NCI-H1436 treated with DMSO at 0.1 percent for 48 hours (cell line): ENCODE measurements at places on chromosomes 12 and 14.

DNA sequence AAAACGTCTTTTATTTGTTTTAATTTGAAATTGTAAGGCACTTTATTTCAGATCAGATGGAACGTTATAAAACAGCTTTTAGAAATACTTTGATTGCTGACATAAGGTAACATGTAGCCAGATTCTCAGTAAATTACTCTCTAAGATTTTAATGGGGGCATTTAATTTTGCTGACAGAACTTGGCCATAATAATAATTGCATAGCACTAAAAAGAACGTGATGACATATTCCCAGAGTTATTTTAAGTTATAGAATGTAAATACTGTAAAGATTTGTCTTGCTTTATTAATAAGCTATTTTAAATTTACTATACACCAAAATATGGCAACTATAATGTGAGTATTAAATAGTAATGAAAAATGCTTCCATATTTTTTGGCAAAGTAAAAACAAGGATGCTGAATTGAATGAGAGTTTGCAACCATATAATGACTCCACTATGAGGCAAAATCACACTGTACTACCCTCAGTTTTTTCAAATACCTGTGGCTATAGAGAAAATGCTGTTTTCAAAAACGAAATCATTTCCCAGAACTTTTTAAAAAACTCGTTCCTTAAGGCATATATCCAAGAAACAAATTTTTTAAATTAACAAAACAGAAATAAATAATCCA is 876 bp downstream of the LUM start:
- no peak for DNase-seq

DNA sequence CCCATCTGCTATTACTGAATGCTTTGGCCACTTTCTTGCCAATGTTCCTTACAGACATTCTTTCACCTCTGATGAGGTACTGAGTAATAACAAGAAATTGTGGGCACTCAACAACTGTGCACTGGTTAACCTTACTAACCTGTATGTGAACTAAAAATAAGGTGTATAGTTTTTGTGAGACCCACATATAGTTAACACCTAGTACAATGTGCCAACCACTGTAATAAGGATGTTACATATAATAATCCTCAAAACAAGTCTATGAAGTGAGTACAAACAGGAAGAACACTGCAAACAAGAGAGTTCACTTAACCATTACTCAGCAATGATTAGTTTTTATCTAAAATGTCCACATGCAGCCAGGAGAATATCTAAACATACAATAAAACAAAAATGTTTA is 4.5 kb downstream of the DDHD1 start:
- no peak for DNase-seq

GRCh38 chr14:22866874-22867273 is 4.7 kb upstream of the LRP10 start:
- no peak for DNase-seq

DNA sequence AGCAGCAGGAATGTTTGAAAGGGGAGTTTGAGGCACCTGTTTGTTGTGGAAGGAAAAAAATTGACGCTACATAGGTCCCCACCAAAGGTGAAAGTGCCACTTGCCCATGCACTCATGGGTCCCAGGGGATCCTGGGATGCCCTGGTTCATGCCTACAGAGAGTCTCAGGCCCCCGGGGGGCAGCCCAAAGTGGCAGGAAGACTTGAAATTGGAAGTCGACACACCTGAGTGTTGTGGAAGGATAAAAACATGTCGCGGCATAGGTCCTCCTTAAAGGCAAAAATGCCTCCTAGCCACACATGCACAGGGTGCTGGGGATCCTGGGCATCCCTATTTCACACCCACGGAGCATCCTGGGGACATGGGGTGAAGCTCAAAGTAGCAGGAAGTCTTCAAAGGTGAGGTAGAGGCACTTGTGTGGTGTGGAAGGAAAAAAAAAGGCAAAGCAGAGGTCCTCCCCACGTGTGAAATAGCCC is 576.1 kb downstream of the ALG10 start:
- DNase-seq: no peak

GRCh38 chr14:74938531-74939495 is 15.8 kb upstream of the RPS6KL1 start:
- DNase-seq: no peak

DNA sequence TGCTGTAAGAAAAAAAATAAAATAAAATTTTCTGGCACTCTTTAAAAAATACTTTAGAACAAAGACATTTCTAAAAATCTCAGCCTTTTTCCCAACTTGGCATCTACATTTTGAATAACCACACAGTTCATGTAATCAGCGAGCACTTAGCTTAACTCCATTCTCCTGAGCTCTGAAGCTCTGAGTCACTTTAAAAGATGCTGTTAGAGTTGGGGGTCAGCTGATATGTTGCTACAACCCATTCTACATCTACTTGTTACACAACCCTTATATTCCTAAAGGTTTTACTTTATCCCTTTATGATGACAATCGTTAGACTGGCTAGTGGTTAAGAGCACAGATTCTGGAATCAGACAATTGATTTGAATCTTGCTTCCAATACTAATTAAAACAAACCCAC is 48.3 kb downstream of the SLC41A2 start:
- DNase-seq: no peak

DNA sequence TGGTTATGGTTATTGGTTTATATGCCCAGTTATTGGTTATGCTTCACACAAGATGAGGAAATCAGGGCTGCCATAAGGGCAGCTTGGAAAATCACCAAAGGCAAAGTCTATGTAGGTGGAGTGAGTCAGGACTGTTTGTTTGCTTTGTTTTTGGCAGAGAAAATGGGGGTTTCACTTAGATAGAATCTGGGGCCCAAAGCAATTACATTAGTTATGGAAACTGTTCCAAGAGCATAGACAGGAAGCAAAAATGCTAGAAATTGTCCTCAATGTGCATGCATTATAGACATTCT is 2.2 kb downstream of the VAMP1 start:
- no peak for DNase-seq

- DNase-seq: no peak
These were observed 205.8 kb upstream of the EEA1 start for GRCh38 chr12:93134893-93135285.

GRCh38 chr14:71339650-71340415 is 432.6 kb downstream of the PCNX1 start:
- no peak for DNase-seq

DNA sequence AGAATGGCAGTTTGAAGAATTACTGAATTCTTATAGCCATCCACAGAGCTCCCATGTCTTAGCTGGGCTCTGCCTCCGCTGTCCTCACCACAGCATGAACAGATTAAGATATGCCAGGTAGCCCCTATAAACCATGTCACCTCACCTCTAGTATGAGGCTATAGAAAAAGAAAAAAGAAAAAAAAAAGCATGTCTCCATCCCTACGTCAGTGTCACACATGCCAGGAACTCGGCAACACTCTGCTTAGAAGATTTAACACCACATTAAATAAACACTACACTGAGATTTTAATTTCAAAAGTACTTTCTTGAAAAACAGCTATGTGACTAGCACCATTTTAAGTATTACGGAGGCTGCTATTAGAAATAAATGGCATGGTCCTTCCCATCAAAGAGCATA is 149.4 kb downstream of the CAPZA3 start:
- DNase-seq: no peak

DNA sequence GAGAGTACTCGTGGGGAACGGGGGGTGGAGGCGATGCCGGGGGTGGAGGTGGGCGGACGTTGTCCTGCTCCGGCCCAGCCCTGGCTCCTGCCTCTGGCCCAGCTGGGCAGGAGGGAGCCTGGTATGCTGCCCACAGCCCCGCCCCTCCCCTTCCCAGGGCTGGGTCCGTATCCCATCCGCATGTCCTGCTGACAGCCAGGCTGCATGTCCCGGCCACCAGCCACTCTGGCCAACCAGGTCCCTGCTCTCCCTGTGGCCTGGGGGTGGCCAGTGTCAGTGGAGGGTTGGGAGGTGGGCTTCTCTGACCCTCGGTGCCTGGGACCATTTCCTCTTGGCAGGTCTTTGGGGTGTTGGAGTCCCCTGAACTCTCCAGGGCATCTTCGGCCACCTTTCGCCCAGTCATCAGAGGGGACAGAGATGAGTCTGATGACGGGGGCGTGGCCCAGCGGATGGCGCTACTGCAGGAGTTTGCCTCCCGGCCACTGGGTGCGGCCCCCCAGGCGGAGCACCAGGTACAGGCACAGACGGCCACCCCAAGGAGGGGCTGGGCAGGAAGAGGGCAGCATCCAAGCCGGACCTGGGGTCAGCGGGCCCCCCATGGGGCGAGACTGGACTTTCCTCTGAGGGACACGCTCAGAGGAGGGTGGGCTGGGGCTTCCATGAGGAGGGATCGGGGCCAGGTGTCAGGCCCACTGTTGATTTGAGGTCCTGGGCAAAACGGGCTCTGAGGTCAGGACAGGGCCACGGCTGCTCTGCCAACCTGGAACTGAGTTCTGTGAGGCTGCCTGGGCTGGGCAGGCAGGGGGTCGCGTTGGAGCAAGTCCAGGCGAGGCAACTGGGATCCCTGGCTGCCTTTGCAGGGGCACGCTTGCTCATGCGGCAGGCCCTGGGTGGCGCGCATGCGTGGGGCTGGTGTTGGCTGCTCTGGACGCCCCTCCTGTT is 20.2 kb downstream of the CEP170B start:
- DNase-seq: no peak

DNA sequence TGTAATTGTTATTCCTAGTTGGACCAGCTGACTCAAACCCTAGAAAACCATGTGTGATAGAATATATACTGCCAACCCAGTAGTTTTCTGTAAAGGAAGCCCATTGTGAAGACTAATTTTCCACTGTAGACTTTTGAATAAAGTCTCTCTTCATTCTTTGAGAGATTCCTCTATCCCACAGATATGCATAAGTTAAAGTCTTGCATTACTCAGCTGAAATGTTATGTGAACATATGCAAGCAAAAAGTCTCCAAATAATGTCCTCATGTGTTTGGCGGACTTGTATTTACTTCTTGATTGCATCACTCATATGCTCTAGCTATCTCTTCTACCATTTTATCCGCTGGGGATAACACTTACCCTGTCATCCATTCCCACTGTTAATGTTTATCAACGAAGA is 35.1 kb upstream of the OTOGL start:
- no peak for DNase-seq

DNA sequence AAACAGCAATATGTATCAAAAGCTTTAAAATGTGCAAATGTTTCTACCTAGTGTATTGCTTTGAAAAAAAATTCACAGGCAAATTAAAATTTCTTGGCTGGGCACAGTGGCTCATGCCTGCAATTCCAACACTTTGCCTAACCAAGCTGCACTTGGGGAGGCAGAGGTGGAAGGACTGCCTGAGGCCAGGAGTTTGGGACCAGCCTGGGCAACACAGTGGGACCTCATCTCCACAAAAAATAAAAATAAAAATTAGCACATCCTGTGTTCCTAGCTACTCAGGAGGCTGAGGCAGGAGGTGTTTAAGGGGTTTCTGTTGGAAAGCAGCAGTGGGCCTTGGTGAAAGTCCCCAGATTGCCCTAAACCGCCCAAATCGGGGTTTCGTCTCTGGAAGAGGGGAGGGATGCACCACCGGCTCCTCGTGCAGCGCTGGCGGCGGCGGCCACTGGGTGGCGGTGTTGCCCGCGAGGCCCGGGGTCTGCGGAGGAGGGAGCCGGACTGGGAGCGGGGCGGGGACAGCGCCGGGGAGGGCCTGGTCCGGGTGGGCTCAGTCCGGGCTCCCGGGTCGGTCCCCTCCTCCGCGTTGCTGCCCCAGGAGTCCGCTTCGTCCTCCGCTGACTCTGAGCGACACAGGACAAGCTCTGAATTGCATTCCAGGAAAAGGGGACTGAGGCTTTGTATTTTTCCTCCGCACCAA is 265.6 kb downstream of the AACS start:
- no peak for DNase-seq

GRCh38 chr12:52258335-52258901 is 16.0 kb upstream of the KRT86 start:
- no peak for DNase-seq

- no peak for DNase-seq
These were observed 44.3 kb upstream of the KTN1 start for GRCh38 chr14:55535516-55536203.

GRCh38 chr12:131177599-131177998 is 223.9 kb downstream of the ADGRD1 start:
- DNase-seq: no peak

DNA sequence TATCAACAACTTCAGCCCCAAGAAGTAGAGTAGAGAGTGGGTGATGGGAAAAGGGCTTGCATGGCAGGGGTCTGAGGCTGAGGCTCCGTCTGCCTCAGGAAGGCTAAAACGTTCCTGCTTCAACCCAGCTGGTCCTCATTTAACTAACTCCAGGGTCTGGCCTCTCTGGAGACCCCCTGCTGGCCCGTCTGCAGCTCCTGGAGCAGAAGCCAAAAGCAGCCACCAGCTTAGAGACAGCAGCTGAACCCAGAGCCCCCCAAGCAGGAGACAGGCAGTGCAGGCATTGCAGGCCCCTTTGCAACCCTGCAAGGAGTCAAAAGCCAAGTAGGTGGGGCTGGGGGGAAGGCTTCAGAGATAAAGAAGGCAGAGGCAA is 25.1 kb upstream of the LTBP2 start:
- DNase-seq: no peak

GRCh38 chr14:62691647-62692489 is 353.4 kb downstream of the KCNH5 start:
- peak; percentile 81 for DNase-seq

GRCh38 chr12:132766380-132767085 is 4.9 kb upstream of the ANKLE2 start:
- DNase-seq: no peak

- DNase-seq: no peak
These were observed 287.5 kb downstream of the DUSP6 start for GRCh38 chr12:89064780-89065179.

DNA sequence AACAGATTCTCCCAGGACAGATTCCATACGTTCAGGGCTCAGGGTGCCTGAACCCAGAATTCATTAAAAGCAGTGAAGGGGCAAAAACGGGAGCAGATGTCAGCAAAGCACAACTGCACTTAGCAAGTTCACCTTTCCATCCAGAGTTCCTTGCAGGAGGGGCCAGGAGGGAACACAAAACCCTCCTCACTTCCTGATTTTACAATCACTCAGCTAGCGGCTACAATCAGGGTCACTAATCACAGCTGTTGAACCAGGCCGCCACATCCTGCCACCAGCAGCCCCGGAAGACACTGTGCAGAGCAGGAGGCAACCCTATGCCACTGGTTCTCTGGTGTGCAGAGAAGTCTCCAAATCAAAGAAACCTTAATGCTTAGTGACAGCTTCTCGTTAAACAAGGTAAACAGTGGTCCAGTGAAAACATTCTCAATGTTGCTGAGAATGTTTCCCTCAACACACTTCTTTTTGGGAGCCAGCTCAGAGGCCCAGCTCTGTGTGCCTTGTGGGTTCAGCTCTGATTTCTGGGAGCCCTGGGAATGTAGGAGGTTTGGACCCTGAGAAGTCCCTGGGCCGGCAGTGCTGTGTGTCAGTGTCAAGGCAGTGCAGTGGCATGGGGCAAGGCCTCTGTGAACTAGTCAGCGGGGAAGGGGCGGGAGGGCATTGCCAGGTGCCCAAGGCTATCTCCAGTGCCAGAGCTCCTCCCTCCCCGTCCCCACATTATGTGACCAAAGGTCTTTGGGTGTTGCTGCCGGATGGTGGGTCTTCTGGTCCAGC is 54.5 kb downstream of the VCPKMT start:
- DNase-seq: no peak

- DNase-seq: no peak
These were observed 14.1 kb downstream of the KCNH3 start for GRCh38 chr12:49552899-49553298.
